SJSA1 (cell line): ENCODE measurements at places on chromosomes 6 and 20. TPM values are rescaled to one million over a fixed set of nuclear protein-coding genes. Genes with fewer than 3 reads are reported as not detected.
A peak's percentile ranks its signal among the peaks of the same experiment; 100 is the strongest.

Gene DDO
- 0.53 TPM in 1 of 2 replicates, not detected in the other for total RNA-seq

GRCh38 chr6:160742090-160742489 is 40.0 kb downstream of the PLG start:
- no peaks in the 10 kb centered on the region for H3K36me3 ChIP-seq
- H3K4me3 ChIP-seq = no peak overlapping the region
- no peaks in the 10 kb centered on the region for H3K4me1 ChIP-seq
- H3K27me3 ChIP-seq = no peaks in the 10 kb centered on the region
- no peak overlapping the region for H3K27ac ChIP-seq

DNA sequence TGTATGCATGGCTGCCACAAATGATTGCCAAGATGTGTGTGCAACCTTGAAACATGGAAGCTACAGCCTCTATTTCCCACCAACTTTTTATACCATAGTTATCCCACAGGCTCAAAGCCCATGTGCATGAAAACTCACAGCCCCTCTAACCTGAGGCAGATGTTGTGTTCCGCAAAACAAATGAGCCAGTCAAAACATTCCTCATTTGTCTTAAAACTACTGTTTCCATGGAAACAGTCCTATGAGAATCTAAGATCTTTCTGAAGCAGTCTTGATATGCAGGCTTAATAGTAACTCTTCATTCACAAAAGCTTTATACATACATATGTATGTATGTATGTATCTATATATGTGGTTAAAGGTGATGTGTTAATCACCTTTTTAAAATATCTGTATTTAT is 31.2 kb upstream of the MANEA start:
- no peaks in the 10 kb centered on the region for H3K4me1 ChIP-seq
- H3K36me3 ChIP-seq = no peaks in the 10 kb centered on the region
- H3K4me3 ChIP-seq = no peak overlapping the region
- H3K27ac ChIP-seq = no peak overlapping the region
- no peak for DNase-seq

DNA sequence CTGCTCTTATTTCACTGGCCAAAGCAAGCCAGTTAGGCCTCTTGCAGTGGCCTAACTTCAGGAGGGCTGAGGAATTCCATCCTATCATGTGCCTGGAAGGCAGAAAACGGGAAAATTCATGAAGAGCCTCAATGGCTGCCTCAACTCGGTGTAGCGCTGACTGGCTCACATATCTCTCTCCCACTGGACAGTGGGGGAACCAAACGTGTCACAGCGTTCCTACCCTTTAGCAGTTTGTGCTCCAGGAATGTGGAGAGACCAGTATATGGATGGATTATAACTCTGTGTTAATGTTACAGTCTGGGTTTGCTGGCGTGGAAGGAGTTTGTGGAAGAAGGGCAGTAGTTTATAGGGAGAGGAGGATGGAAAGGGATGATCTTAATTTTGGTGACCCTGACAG is 11.8 kb upstream of the C2 start:
- H3K27ac ChIP-seq = no peak overlapping the region
- H3K36me3 ChIP-seq = no peaks in the 10 kb centered on the region
- no peak for DNase-seq
- H3K4me3 ChIP-seq = no peak overlapping the region

DNA sequence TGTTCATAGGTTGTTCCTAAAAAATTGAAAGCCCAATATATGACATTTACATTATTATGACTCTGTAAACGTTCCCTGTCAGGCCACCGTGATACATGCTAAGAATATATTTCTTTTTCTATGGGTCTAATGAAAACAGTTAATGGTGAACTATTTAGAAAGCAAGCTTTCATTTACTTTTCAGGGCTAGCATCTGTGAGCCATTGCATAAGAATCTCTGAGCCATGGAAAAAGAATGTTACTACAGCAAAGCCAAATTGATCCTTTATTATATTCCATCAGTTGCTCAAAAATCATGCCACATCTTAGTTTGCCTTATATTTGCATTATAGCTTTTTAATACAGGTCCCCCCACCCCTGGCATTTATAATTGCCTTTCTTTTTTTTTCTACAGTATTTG is 275.5 kb downstream of the ZFAND3 start:
- no peak for DNase-seq
- no peak overlapping the region for H3K4me3 ChIP-seq
- H3K36me3 ChIP-seq = no peaks in the 10 kb centered on the region
- H3K4me1 ChIP-seq = peaks cover 13% of the 10 kb centered on the region
- H3K27ac ChIP-seq = peak overlapping the region; percentile 38
